CD4-positive, alpha-beta T cell (primary cell): ENCODE measurements at places on chromosomes 16 and 17.
A peak's percentile ranks its signal among the peaks of the same experiment; 100 is the strongest.

DNA sequence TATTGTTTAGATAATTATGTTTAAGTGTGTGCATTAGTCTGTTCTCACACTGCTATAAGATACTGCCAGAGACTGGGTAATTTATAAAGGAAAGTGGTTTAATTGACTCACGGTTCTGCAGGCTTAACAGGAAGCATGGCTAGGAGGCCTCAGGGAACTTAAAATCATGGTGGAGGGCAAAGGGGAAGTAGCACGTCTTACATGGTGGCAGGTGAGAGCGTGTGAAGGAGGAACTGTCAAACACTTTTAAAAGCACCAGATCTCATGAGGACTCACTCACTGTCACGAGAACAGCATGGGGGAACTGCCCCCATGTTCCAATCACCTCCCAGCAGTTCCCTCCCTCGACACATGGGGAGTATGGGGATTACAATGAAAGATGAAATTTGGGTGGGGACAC lies 203.5 kb upstream of the GOT2 start:
- no peak overlapping the region for H3K4me3 ChIP-seq
- H3K36me3 ChIP-seq = no peaks in the 10 kb centered on the region
- H3K4me1 ChIP-seq = no peaks in the 10 kb centered on the region
- DNase-seq = no peak

GRCh38 chr16:47213761-47214440 lies 70.2 kb upstream of the NETO2 start:
- H3K4me3 ChIP-seq = no peak overlapping the region
- H3K27ac ChIP-seq = no peak overlapping the region
- no peaks in the 10 kb centered on the region for H3K27me3 ChIP-seq
- no peaks in the 10 kb centered on the region for H3K4me1 ChIP-seq
- peaks cover 4% of the 10 kb centered on the region for H3K36me3 ChIP-seq
- no peak for DNase-seq

- H3K4me1 ChIP-seq = peaks cover 8% of the 10 kb centered on the region
- H3K36me3 ChIP-seq = no peaks in the 10 kb centered on the region
- H3K4me3 ChIP-seq = no peak overlapping the region
- peaks cover 6% of the 10 kb centered on the region for H3K27me3 ChIP-seq
- no peak overlapping the region for H3K27ac ChIP-seq
Observed at GRCh38 chr17:50816271-50816670, 19.1 kb upstream of the WFIKKN2 start.

DNA sequence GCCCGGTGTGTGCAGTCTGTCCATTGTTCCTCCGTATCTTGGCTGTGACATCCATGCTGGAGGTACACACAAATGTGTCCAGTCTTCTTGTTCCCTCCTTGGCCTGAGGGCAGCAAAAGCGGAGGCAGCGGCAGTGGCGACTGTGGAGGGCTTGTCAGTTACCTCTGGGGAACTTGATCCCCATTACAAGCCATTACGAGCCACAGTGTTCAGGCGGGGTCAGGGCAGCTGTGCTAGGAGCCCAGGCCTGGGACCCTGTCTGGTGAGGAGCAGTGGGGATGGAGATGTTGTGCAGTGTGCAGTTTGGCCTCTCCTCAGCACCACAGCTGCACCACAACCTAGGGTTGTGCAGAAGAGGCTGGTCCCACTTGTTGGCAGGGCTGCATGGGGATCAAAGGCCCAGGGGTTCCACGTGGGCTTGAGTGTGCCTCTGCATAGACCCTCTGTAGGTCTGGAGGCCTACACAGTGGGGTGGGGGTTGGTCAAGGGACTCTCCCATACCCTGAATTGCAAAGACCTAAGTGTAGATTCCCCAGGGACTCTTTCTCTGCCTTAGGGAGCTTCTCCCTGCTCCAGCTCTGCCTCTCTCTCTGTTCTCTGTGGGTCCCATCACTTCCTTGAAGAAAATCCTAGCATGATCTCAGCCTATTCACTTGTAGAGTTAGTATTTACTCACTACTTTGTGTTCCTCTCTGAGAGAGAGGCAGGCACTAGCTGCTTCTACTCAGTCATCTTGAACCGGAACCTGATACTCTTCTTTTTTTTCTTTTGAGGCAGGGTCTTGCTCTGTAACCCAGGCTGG lies 58.8 kb downstream of the SLFN11 start:
- peak overlapping the region; percentile 77 for H3K4me3 ChIP-seq
- no peaks in the 10 kb centered on the region for H3K27me3 ChIP-seq
- no peaks in the 10 kb centered on the region for H3K36me3 ChIP-seq
- no peak for DNase-seq

GRCh38 chr17:28974451-28974850 lies 23.1 kb upstream of the PHF12 start:
- no peaks in the 10 kb centered on the region for H3K36me3 ChIP-seq
- no peak for DNase-seq

DNA sequence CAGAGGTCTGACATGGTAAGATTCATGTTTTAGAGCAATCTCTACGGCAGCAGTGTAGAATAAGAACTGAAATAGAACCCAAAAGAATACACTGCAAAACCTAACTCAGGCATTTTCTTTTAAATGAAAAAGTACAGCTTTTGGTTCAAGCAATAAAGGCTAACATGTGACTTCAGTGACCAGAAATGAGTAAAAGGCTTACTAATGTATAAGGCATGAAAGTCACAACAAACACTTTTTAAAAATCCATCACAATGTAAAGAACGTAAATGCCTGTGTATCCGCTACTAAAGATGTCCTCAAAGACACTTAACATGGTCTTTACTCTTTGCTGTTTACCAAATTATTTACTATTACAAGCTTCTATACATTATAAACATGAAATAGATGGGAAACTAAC lies 16.6 kb downstream of the KIAA0753 start:
- H3K27ac ChIP-seq = no peak overlapping the region
- peaks cover 44% of the 10 kb centered on the region for H3K36me3 ChIP-seq
- no peak for DNase-seq
- no peak overlapping the region for H3K4me3 ChIP-seq

DNA sequence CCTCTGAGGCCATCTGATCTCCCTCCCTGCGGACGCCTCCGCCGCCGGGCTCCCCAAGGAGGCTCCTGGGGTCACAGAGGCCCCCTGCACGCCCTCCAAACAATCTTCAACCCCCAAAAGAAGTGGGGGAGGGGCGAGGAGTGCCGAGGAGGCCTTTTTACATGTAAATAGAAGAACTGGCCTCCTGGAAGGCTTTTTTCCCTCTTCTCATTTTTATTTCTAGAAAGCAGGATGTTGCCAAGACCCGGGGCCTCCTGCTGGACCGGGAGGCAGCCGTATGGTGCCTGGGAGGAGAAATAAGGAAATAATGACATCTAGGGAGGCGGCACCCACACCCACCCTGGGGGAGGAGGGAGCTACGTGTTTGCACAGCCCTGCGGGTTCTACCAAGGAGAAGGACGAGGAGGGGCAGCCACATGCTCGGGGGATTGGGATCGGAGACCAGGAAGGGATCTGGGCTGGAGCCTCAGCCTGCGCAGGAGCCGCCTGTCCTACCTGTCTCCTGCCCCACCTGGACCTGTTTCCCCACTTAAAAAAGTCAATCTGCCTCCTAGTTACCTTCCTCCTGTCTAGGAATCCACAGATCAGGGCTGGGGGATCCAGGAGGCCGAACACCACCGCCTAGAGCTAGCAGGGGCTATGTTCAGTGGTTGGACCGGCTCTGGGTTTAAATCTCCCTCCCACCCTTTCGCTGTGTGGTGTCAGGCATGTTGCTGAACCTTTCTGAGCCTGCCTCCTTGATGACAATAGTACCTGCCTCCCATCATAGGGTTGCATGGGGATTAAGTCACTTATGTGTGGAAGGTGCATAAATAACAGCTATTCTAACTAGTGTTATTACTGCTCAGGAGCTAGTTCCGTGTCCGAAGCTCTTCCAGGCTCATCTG lies 175.7 kb upstream of the GSE1 start:
- H3K4me1 ChIP-seq = no peaks in the 10 kb centered on the region
- no peaks in the 10 kb centered on the region for H3K27me3 ChIP-seq
- no peak for DNase-seq
- H3K27ac ChIP-seq = no peak overlapping the region

DNA sequence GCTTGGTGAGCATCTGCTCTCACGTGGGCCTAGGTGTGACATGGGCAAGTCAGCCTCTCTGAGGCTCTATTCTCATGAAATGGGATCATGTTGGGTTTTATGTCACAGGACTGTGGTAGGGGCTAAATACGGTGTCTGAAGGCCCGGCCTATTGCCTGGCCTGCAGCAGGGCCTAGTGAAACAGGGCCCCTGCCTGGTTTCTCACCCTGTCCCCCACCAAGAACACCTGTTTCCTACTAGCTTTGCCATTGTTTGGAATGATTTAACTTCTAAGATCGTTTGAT lies 29.1 kb downstream of the POLR3E start:
- no peak for DNase-seq
- H3K27ac ChIP-seq = no peak overlapping the region

GRCh38 chr16:4686497-4687210 lies 6.7 kb upstream of the NUDT16L1 start:
- no peaks in the 10 kb centered on the region for H3K27me3 ChIP-seq
- no peak overlapping the region for H3K4me3 ChIP-seq
- no peak for DNase-seq
- peaks cover 38% of the 10 kb centered on the region for H3K36me3 ChIP-seq
- peaks cover 11% of the 10 kb centered on the region for H3K4me1 ChIP-seq

DNA sequence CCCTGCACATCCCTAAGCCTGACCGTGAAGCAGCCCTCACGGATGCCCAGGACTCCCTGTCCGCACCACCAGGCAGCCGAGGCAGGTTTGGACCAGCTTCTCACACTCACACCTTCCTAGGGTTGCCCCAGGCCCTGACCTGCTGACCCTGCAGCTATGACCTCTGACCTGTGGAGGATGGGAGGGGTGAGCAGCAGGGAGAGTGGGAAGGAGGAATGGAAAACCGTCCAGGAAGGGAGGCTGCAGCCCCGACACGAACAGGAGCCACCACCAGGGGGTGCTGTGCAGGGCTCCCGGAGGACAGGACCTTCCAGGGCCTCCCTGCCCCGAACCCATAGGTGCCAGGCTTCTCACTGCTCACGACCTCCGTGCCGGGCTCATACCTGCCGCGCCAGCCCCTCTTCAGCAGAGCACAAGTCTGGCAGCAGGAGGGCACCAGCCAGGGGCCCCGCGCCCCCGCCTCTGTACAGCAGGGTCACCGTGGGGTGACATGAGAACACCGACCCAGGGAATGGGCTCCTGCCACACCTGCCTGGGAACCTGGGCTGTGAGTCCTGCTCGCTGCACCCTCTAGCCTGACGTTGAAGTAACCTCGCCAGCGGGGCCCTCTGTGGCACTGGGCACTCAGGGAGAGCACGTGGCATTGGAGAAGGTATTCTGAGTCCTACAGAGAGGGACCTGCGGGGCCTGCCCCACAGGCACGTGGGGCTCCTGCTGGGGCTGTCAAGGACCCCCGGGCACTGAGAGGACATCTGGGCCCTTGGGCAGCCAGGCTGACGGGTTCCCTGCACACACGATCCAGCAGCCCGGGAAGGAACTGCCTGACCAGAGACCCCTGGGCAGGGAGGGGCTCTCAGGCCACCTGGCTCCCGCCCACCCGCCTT lies 37.6 kb downstream of the CTU2 start:
- peaks cover 31% of the 10 kb centered on the region for H3K36me3 ChIP-seq
- peaks cover 44% of the 10 kb centered on the region for H3K4me1 ChIP-seq
- peak; percentile 74 for DNase-seq
- H3K4me3 ChIP-seq = no peak overlapping the region

GRCh38 chr16:80468029-80468428 lies 72.8 kb upstream of the DYNLRB2 start:
- no peak for DNase-seq
- H3K4me1 ChIP-seq = peaks cover 5% of the 10 kb centered on the region
- no peak overlapping the region for H3K27ac ChIP-seq
- no peaks in the 10 kb centered on the region for H3K36me3 ChIP-seq
- no peak overlapping the region for H3K4me3 ChIP-seq

DNA sequence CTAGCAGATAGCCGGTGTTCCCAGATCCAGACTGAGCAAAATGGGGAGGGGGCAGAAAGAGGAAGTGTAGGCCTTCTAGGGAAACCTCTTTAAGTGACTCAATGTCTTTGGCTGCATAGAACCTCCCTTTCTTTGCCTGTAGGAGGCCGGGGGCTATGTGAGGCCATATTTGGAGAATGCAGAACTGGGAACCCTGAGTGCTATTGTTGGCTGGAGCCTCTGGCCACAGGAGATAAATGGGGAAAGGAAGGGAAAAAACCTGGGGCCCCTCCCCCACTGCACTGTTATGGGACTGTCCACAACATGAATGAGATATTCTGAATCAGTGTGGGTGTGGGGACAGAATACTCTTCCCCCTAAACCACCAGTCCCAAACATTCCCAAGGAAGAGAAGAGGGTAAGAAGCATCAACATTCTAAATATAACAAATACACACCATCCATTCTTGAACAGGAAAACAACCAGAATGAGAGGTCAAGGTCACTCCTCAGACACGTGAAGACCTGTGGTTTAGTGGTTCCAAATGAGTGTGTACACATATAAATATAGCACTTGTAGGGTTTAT lies 2.4 kb downstream of the VPS25 start:
- H3K27ac ChIP-seq = no peak overlapping the region
- no peak overlapping the region for H3K4me3 ChIP-seq
- peaks cover 47% of the 10 kb centered on the region for H3K36me3 ChIP-seq
- peaks cover 19% of the 10 kb centered on the region for H3K4me1 ChIP-seq
- no peak for DNase-seq

DNA sequence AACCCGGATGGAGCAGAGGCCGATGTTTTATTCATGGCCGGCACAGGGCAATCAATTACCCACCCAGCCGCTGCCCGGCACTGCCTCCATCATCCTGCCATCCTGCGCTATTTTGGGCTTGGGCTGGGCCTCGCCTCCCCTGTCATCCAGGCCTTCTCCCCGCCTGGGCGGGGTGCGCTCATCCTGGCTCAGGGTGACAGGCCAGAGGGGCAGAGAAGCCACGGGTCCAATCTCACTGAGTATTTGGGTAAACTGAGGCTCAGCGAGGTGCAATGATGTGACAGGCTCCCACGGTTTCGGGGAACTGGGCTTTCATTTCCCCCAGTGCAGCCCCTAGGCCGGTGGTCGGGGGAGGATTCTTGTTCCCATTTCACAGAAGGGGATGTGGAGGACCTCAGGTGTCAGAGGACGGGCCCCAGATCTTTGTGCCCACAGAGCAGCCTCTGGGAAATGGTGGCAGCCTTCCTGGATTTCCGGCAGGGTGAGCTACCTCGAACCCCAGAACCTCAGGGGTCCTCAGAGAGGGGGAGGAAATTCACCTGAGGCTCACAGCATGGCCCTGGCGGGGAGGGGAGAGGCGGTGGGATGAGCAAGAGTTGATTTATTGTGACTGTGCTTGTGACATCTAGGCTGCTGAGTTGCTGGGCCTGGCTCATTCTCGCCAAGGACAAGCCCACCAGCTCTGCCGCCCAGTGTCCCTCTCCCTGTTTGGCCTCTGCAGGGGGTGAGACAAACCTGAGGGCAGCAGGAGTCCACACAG lies 23.8 kb upstream of the KCNJ12 start:
- H3K4me1 ChIP-seq = no peaks in the 10 kb centered on the region
- DNase-seq = no peak
- H3K27ac ChIP-seq = no peak overlapping the region
- no peaks in the 10 kb centered on the region for H3K36me3 ChIP-seq

- no peaks in the 10 kb centered on the region for H3K27me3 ChIP-seq
- peaks cover 2% of the 10 kb centered on the region for H3K4me1 ChIP-seq
Observed at GRCh38 chr16:87812200-87812656, 46.4 kb upstream of the KLHDC4 start.

GRCh38 chr17:10417431-10417830 lies 4.3 kb downstream of the MYH8 start:
- no peak for DNase-seq
- H3K4me3 ChIP-seq = no peak overlapping the region
- H3K36me3 ChIP-seq = no peaks in the 10 kb centered on the region
- H3K4me1 ChIP-seq = no peaks in the 10 kb centered on the region
